ENCODE measurements at places on chromosomes 1 and 21.

DNA sequence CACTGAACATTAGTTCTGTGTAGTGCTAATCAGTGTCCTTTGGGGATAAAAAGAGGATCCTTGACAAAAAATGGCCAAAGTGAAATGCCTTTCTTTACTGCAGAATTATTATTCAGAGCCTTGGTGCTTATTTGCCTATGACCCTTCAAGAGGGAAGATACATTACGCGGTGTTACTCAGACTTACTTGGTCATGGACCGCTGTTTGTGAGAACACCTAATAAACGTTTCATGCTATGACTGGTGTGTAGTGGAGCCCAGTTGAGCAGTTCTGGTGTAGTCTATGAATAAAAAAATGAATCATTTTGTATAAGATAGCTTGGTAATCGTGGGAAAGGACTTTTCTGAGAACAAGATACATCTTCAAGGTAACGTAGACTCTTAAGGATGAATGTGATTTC, 8.3 kb downstream of the NFYC start:
- no peak for DNase-seq

- DNase-seq = peak; percentile 22
Observed at GRCh38 chr21:42495765-42496119, 282 bp downstream of the RSPH1 start.

GRCh38 chr1:174448531-174448883, 743 bp downstream of the GPR52 start:
- DNase-seq = no peak

GRCh38 chr1:97610748-97611147, 310.1 kb downstream of the DPYD start:
- DNase-seq = no peak

- no peak for DNase-seq
Observed at GRCh38 chr1:154886281-154887015, 16.4 kb upstream of the KCNN3 start.

DNA sequence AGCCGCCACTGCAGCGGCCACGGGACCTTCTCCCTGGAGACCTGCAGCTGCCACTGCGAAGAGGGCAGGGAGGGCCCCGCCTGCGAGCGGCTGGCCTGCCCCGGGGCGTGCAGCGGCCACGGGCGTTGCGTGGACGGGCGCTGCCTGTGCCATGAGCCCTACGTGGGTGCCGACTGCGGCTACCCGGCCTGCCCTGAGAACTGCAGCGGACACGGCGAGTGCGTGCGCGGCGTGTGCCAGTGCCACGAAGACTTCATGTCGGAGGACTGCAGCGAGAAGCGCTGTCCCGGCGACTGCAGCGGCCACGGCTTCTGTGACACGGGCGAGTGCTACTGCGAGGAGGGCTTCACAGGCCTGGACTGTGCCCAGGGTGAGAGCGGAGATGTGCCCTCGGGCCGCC, 11.7 kb downstream of the TNN start:
- DNase-seq = no peak

DNA sequence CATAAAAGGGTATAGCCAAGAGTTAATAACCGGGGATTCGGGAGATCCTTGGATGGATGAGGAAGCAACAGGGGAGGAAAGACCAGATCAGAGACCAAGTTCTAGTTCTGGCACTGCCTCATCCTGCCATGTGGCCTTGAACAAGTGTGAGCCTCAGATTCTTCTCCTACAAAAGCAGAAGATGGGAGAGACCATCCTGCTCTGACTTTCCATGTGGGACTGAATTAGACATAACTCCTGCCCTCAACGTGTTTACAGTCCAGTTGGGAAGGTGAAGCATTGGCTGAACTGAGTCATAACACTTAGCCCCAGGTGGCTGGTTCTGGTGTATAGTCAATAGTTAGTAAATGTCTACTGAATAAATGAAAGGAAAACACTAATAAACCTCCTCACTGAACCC, 12.1 kb upstream of the CNR2 start:
- DNase-seq = no peak

GRCh38 chr1:210801501-210801900, 332.4 kb downstream of the KCNH1 start:
- DNase-seq = no peak

DNA sequence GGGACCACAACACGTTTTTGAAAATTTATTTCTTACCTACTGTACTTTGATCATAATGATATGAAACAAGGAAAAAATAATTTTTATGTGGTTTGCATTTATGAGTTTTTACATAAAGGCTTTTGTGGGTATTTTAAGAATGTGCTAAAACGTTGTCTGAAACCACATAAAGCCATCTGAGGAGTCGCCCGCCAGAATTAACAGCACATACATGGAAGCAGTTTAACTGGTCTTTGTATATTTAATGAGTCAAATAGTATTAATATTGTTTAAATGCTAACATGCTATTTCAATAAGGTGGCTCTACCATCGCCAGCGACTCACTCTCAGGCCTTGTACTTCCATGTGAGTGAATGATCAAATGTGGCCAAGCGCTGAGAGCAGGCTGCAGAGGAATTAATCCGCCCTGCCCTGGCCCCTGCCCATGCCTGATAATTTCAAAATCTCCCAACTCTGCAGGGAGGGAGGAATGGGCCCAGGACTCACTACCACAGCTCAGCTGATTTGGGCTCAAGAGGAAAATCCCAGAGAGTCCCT, 49.6 kb downstream of the SLC66A1 start:
- peak; percentile 38 for DNase-seq

All from choroid plexus epithelial cell (primary cell).